ENCODE measurements at places on chromosomes 3 and 15. TPM values are rescaled to one million over a fixed set of nuclear protein-coding genes. Genes with fewer than 3 reads are reported as not detected.

GPR160 gene
- total RNA-seq: not detected

XRN1 gene
- total RNA-seq: 32.8 TPM

GRCh38 chr3:180290300-180290699 lies 253.6 kb upstream of the PEX5L start:
- no peak overlapping the region for H3K27ac ChIP-seq
- no peaks in the 10 kb centered on the region for H3K27me3 ChIP-seq
- no peak overlapping the region for H3K4me3 ChIP-seq
- no peaks in the 10 kb centered on the region for H3K4me1 ChIP-seq

DNA sequence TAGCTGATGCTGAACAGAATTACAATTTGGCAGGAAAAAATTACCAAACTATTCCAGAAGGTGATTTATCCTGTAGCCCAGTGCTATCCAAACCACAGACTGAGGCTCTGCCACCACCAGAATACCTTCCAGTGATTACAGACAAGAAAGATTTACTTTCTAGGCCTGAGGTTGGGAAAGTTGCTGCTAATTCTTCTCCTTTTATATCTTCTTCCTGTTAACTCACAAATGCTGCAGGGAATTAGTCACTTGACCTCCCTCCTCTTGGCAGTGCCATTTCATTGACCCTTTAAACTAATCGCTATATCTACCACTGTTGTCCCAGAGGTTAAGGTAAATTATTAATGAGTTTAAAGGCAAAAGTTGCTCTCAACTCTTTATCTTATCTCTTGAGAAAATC lies 118.4 kb downstream of the CTNNB1 start:
- no peak overlapping the region for H3K4me3 ChIP-seq
- no peak overlapping the region for H3K27ac ChIP-seq
- H3K4me1 ChIP-seq: no peaks in the 10 kb centered on the region
- no peaks in the 10 kb centered on the region for H3K27me3 ChIP-seq
- H3K36me3 ChIP-seq: no peaks in the 10 kb centered on the region

DNA sequence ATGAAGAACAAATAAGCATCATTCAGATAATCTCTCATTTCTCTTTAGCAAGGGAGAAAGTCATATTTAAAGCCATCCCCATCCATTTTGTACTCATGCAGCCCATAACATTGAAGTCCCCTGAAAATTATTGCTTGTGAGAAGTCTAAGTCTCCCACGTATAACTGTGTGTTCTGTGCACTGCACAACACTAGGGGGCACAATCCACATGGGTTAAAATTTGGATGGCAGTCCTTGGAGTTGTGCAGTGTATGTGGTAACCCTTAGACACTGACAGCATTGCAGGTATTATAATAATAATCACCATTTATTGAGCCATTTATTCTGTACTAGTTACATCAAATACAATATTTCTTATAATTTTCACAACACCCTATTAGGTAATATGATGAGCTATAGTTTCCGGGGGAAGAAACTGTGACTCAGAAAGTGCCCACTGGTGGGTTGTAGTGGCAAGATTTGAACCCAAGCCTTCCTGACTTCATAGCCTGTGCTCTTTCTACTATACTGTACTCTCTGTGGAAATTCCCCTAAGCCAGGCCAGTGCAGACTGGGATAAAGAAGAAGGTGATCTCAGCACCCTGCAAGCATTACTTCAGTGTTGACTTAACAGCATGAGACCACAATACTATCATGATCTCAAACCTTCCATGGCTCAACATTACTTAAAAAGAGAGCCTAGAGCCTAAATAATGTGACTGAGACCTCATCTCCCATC lies 15.7 kb downstream of the KCNAB1 start:
- H3K27ac ChIP-seq: no peak overlapping the region
- DNase-seq: no peak
- no peaks in the 10 kb centered on the region for H3K27me3 ChIP-seq
- H3K4me1 ChIP-seq: peaks cover 6% of the 10 kb centered on the region
- H3K4me3 ChIP-seq: no peak overlapping the region

DNA sequence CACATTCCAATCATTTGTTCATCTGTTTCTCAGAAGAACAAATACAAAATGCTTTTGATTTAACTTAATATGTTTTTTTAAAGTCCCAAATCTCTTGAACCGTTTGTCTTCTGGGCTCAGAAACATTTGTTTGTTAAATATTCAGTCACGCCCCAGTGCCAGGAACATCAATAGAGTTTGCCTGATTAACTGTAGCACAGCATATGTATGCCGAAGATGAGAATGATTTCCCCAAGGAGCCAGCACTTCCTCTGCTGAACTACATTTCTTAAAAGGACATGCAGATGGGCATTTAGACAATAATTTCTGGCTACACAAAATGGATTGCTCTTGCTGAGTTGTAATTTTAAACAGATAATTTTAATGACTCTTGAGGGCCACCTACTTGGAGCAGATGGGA lies 191.6 kb upstream of the FAM3D start:
- DNase-seq: no peak
- H3K4me3 ChIP-seq: no peak overlapping the region
- no peaks in the 10 kb centered on the region for H3K36me3 ChIP-seq
- no peak overlapping the region for H3K27ac ChIP-seq
- peaks cover under 1% of the 10 kb centered on the region for H3K4me1 ChIP-seq

DNA sequence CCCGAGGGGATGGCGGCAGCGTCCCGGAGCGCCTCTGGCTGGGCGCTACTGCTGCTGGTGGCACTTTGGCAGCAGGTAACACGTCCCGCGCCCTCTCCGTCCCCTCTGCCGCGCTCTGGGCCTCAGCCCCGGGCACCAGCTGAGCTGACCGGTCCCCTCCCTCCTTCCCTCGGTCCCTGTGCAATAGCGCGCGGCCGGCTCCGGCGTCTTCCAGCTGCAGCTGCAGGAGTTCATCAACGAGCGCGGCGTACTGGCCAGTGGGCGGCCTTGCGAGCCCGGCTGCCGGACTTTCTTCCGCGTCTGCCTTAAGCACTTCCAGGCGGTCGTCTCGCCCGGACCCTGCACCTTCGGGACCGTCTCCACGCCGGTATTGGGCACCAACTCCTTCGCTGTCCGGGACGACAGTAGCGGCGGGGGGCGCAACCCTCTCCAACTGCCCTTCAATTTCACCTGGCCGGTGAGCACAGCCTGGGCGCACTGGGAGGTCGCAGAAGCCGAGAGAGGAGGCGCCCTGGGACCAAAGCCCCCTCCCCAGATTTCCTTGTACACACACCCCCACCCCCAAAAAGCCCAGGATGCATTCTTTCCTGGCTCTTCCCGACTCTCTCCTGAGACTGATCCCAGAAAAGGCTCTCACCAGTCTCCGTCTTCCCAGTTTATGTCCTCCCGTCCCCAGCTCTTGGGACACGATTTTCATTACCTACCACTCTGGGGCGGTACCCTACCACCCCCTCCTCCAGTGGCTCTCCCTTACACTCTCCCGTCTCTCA lies 705 bp downstream of the DLL4 start:
- no peaks in the 10 kb centered on the region for H3K36me3 ChIP-seq
- peak overlapping the region; percentile 41 for H3K4me3 ChIP-seq
- no peak overlapping the region for H3K27ac ChIP-seq
- peaks cover 95% of the 10 kb centered on the region for H3K27me3 ChIP-seq
- DNase-seq: peak; percentile 74

DNA sequence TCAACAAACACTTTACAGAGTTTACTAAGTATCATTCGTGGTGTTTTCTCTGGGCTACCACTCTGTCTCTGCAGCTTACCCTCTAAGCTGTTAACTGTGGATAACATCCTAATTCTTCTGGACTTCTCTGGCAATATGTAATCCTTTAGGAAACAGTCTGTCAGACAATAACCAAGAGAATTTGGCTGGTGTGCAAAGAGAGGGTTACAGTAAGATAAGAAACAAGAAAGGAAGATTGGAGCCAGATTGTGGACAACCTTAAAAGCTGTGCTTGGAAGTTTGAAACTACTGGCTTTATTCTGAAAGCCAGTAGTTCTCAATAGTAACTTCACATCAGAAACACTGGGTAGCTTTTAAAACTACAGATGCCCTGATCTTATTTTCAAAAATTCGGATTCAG lies 778 bp downstream of the ARL6 start:
- peaks cover 4% of the 10 kb centered on the region for H3K36me3 ChIP-seq
- peak; percentile 7 for DNase-seq
- no peak overlapping the region for H3K27ac ChIP-seq
- peak overlapping the region; percentile 89 for H3K4me3 ChIP-seq
- H3K27me3 ChIP-seq: no peaks in the 10 kb centered on the region
- peaks cover 12% of the 10 kb centered on the region for H3K4me1 ChIP-seq

DNA sequence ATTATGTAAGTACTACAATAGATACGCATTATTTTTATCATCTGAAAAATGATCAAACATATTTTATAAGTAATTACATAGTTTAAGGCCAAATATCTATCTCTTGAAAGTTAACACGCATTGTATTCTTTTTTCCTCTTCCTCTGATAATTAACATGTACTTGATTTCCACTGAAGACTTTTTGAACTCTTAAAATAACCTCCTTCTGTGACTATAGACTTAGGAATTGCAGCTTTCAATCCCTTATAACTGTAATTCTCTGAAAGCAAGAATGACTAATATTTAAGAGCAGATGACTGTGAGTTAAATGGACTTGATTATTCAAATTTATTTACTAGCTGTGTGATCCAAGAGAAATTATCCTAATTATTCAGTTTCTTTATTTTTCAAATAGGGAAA lies 730.6 kb upstream of the NECTIN3 start:
- no peaks in the 10 kb centered on the region for H3K4me1 ChIP-seq
- DNase-seq: no peak
- H3K27me3 ChIP-seq: no peaks in the 10 kb centered on the region
- no peaks in the 10 kb centered on the region for H3K36me3 ChIP-seq

DNA sequence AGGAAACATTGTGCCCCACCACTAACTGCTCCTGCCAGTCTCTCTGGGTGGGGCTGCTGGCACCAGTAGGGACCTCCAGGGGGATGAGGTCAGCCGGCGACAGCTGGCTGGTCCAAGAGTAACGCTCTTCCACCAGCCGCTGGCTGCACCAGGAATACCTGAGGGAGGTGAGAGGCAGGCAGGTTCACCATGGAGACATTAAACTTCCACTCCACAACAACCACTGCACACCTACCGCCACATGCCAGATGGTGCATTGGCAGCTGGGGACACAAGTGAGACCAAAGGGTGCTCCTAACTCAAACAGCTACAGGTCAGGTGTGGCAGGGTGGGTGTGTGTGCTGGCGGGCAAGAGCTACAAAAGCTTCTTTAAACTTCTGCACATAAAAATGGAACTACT lies 4.5 kb downstream of the POLG start:
- H3K4me1 ChIP-seq: no peaks in the 10 kb centered on the region
- no peaks in the 10 kb centered on the region for H3K27me3 ChIP-seq
- peaks cover 71% of the 10 kb centered on the region for H3K36me3 ChIP-seq
- no peak overlapping the region for H3K27ac ChIP-seq

GRCh38 chr3:56771376-56771775 lies 30.4 kb downstream of the ARHGEF3 start:
- no peaks in the 10 kb centered on the region for H3K4me1 ChIP-seq
- DNase-seq: no peak
- no peaks in the 10 kb centered on the region for H3K36me3 ChIP-seq

DNA sequence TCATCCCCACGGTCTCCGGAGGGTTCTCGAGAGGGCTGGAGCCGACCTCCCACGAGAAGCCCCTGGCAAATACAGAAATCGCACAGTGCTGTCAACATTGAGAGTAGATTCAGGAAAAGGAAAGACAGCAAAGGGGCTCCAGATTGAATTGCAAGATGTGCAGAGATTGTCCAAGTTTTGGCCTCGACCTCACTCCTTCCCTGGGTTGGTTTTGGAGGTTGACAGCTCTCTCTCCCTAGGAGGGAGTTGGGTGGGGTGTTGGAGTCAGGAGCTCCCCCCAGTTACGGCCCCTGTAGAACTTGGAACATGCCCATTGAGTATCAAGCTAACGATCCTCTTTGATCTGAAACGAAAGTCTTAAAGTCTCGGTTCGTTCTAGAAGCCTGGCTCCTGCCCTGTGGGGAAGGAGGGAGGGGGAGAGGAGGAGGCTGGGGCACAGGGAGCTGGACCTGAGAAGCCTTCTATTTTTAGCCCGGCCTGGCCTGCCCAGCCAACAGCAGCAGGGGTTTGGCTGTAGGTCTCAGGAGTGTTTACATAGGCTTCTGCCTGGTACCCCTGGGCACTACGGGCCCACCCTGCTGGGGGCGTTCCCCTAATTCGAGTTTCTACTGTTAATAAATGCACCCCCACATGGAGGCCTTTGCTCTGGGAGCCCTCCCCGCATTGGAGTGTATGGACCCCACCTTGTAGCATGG lies 672 bp upstream of the KY start:
- H3K36me3 ChIP-seq: no peaks in the 10 kb centered on the region
- H3K4me3 ChIP-seq: peak overlapping the region; percentile 18
- H3K27ac ChIP-seq: no peak overlapping the region
- H3K4me1 ChIP-seq: peaks cover 17% of the 10 kb centered on the region
